CD4-positive, alpha-beta T cell treated with Interleukin-15 for 4 hours (primary cell): ENCODE measurements at places on chromosomes 12 and 14.

DNA sequence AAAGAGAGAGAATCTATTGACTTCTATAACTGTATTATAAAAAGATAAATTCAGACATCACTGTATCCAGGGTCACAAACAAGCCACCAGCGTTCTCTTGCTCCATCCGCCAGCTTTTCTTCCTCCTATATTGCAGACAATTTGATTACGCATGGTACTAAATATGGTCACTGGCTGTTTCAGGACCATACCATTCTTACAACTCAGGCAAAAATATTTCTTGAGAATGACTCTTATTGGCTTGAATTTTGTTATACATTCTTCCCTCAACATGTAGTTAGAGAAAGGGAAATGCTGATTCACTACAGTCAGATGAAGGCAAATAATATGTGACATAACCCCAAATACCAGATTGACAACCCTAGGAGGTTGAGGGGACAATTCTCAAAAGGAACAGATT lies 101.3 kb downstream of the SLC6A15 start:
- DNase-seq = no peak

- DNase-seq = no peak
Measured at GRCh38 chr12:66144791-66145754, 14.5 kb upstream of the LLPH start.

DNA sequence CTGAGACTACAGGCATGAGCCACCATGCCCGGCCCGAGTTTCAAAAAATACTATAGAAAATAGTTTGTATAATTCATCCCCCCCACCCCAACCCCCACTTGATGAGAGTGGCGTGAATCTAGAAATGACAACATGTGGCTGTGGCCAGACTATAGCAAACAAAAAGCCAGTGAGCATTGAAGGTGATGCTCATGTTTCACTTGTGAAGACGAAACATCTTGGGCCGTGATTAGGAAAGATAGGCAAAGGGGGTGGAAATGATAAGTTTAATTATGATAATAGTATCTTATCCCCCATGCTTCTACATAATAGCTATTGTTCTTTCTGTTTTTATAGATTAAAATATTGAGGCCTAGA lies 8.5 kb downstream of the BORCS5 start:
- DNase-seq = no peak

DNA sequence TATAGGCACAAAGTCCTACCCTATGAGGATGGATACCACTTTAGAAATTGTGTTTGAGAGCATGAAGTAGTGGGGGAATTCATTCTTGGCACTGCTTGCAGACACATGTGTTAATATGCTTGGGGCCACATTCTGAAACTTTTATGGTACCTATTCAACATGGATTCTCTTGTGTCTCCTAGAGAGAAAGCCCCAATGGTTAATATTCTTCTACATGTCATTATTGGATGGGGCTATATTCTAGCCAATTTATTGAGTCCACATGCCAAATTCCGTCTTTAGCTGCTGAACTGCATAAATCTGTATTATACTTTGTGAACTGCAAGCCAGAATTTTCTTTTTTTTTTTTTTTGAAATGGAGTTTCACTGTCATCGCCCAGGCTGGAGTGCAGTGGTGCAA lies 140.0 kb downstream of the KICS2 start:
- no peak for DNase-seq

GRCh38 chr14:91884664-91885063 lies 17.3 kb upstream of the TC2N start:
- DNase-seq = no peak

DNA sequence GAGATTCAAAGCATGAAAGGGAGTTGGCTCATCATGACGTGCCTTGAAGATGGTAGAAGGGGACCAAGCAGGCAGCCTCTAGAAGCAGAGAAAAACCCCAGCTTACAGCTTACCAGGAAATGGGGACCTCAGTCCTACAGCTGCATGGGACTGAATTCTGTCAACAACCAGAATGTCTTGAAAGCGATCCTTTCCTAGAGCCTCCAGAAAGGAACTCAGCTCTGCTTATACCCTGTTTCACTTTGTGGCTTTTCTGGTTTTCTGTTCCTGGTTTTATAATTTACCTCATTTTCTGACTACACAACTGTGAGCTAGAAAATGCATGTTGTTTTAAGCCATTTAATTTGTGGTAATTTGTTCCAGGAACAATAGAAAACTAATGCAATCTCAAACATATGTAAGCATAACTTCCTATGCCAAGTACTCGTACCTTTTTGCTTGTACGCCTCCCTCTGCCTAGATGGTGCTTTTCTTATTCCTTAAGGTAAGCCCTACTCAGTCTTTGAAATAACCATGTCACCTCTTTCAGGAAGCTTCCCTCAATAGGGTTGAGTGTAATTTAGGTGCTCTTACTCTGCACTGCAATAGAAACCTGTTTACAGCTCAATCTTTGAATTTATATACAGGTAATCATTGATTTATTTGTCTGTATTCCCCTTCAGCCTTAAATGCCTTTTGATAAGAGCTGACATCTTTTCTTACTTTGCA lies 348.8 kb downstream of the TMEM117 start:
- DNase-seq = no peak
